ENCODE measurements at places on chromosomes 2 and 18.

GRCh38 chr2:73205611-73206010 is 3.2 kb downstream of the NOTO start:
- DNase-seq = no peak

DNA sequence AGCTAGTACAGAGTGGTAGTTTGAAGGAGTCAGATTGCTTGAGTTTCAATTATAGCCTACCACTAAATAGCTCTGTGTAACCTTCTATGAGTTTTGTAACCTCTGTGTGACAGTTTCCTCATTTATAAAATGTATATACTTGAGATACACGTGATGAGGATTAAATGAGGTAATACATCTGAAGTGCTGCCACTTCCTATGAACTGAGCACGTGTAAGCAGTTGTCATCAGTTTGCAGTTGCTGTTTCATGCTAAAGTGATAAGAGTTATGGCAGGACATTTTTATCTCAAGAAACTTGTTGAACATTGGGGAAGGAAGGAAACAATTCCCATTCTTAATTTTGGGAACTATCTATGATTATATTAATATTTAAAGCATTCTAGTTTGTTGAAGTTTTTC is 38.5 kb downstream of the CARF start:
- no peak for DNase-seq

GRCh38 chr18:10457767-10458166 is 3.3 kb downstream of the APCDD1 start:
- no peak for DNase-seq

DNA sequence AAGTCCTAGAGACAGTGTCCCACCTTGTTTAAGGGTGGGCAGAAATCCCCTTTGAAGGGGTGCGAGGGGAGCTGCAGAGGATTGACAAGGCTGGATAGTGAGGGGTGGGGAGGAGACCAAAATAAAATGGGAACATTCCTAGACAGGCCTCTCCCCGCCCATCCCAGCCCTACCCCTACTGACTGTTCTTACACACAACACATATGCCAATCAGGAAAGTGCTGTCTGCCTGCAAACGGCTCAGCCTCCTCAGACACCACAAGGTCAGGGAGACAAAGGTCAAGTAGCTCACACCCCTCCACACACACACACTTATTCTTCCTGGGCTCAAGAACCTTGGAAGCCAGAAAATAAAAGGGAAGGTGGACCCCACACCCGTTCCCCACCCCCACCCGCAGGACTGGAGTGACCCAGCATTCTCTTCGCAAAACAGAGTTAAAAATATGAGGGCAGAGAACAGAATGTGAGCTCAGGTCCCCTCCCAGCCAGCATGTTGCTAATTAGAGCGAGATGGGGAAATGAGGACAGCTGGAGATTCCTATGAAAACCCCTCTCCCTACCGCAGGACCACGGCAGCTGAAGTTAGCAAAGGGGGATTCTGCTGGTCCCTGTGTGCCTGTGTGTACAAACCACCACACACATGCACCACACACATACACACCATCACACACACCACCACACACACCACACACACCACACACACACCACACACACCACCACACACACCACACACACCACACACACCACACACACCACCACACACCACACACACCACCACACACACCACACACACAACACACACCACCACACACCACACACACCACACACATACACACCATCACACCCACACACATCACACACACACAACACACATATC is 197.8 kb downstream of the TNS1 start:
- no peak for DNase-seq

All from stimulated activated CD8-positive, alpha-beta memory T cell treated with anti-CD3 and anti-CD28 coated beads, Interleukin-7, amount 100 ng/mL, for 4 hours (primary cell).